ENCODE measurements at places on chromosomes 12 and 14.

DNA sequence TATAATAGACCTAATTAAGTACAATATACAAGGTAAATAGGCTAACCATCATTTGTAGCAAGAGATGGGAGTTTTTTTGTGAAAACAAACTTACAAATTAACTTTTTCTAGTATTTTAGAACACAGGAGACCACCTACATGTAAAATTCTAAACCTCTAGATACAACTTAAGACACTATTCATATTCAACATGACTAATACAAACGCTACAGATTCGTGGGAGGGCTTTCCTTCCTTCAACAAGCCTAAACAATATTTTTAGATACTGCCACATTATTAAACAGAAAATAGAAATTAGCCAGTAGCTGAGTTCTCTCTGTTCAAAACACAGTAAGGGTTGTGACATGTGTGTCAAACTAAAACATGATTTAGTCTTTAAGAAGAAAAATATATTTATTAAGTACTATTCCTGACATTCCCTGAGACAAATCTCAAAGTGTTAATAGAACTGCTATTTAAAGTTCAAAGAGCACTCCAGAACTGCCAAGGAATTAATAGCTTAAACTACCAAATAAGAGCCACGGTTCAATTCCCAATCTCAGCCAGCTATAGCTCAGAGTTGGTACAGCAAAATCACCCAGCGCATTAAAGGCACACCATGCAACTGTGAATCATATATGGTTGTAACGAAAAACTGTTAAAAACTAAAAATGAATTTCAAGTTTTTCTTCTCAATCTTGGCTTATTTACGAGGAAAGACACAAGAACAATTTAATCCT, 10.7 kb downstream of the MED13L start:
- DNase-seq = no peak

DNA sequence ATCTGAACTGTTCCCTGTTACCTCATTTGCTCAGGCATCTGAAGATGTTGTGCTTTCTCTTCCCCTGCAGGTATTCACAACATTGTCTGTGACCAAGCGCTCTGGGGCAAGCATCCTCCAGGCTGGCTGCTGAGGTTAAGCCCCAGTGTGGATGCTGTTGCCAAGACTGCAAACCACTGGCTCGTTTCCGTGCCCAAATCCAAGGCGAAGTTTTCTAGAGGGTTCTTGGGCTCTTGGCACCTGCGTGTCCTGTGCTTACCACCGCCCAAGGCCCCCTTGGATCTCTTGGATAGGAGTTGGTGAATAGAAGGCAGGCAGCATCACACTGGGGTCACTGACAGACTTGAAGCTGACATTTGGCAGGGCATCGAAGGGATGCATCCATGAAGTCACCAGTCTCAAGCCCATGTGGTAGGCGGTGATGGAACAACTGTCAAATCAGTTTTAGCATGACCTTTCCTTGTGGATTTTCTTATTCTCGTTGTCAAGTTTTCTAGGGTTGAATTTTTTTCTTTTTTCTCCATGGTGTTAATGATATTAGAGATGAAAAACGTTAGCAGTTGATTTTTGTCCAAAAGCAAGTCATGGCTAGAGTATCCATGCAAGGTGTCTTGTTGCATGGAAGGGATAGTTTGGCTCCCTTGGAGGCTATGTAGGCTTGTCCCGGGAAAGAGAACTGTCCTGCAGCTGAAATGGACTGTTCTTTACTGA, 44.9 kb downstream of the EID3 start:
- DNase-seq = no peak

DNA sequence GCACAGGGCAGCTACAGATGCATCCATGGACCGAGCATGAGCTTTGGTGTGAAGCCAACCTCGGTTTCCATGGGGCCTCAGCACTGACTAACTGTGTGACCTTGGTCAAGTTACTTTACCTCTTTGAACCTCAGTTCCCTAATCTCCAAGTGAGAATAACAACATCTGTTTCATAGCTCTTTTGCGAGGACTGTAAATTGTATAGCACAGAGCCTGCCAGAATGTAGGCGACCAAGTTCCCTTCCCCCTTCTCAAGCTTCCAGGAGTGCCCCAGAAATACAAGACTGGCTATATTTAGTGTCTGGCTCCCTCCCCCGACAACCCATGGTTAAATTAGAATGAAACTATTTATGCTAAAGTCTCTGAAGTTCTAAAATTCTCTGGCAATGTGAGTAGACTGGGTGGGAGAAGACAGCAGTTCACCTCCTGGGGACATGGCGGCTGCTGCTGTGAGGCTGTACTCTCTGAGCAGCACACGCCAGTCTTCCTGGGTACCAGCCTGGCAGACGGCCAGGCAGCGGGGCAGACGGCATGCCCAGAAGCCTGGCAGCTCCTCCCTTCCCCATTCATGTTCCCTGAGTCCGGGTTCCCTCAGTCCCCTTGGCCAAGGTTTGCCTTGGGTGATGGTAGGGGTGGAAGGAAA, 22.0 kb upstream of the TMED10 start:
- DNase-seq = no peak

DNA sequence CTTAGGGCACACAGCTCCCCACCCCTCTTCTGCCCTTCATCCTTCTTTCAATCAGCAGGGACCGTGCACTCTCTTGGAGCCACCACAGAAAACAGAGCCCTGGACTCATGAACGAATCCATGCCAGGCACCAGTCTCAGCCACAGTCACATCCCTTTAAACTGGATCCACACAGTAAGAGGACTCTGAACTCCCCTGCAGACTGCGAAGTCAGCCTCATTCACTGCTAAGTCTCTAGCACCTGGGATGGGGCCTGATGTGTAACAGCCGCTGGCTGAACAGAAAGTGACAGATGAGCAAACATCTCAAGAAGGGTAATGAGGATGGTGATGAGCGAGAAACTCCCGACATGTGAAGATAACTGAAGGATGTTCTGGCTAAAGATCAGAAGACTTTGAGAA, 45.8 kb upstream of the IQSEC3 start:
- DNase-seq = no peak

DNA sequence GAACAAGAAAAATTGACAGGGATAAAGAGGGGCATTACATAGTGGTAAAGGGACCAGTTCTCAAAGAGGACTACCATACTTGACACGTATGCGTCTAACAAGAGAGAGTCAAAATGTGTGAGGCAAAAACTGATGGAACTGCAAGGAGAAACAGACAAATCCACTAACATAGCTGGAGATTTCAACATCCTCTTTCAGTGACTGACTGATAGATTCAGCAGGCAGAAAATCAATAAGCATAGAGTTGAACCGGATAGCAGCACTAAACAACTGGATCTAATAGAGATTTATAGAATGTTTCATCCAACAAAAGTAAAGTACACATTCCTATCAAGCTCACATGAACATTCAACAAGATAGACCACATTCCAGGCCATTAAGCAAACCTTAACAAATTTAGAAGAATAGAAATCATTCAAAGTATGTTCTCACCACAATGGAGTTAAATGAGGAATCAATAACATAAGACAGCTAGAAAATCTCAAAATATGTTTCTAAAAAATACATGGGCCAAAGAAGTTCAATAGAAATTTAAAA, 16.1 kb upstream of the CRACR2A start:
- DNase-seq = no peak

- no peak for DNase-seq
Observed at GRCh38 chr12:46921764-46922133, 96.0 kb upstream of the SLC38A4 start.

- DNase-seq = no peak
Observed at GRCh38 chr14:74858022-74858421, 17.9 kb downstream of the PROX2 start.
